ENCODE measurements at places on chromosomes 2 and 18. TPM values are rescaled to one million over a fixed set of nuclear protein-coding genes. Genes with fewer than 3 reads are reported as not detected.

- no peak for DNase-seq
These were observed 23.6 kb downstream of the CPO start for GRCh38 chr2:206962966-206963365.

DNA sequence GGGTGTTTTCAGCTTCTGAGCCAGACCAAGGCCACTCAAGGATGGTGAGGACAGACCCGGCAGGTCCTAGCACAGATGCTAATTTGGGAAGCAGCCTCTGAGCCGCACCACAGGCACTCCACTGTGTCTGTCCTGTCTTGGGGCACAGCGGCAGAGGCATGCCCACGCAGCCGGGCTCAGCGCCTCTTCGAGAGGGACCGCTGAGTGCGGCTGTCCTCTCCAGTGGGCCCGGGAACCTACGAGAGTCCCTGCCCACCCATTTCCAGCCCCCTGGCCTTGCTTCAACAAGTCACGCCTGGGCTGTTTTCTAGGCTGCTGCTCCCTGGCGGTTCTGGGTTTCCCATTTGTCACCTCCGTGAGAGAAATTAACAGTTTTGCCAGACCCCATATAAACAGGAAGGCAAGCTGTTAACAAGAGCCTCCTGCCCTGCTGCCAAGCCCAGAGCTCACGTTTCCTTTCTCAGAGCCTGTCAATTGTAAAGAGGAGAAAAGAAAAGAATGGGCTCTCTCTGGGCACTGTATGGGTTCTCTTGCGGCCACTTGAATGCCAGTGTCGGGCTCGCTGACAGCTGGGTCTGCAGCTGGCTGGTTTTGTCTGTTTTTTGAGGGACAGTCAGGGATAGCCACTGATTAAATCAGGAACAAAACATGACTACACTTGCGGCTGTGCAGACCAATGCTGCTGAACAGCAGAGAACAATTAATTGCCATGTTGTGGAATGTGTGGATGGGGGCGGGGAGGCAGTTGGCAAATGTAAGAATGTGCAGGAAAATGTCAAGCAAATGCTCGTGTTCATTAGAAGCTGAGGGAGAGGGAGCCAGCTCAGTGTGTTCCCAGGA lies 30.6 kb downstream of the TMEM17 start:
- DNase-seq = no peak

GRCh38 chr2:110219496-110220189 lies 7.3 kb upstream of the MTLN start:
- no peak for DNase-seq

DNA sequence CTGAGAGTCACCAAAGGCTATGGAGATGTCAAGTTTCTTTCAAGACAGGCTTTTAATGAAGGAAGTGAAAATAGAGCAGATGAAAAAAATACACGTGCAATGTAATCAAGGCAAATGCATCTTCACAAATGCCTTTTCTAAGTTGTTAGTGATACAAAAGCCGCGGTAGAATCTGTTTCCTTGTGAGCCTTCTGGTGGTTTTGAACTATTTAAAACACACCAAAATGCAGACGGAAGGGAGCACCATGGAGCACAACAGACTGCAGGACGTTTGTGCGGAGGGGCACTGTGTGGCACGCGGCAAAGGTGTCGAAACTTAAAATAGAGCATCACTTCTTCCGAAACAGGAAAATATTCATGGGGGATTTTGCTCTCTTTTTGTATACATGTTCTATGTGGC lies 65.0 kb upstream of the BOD1L2 start:
- DNase-seq = no peak

DNA sequence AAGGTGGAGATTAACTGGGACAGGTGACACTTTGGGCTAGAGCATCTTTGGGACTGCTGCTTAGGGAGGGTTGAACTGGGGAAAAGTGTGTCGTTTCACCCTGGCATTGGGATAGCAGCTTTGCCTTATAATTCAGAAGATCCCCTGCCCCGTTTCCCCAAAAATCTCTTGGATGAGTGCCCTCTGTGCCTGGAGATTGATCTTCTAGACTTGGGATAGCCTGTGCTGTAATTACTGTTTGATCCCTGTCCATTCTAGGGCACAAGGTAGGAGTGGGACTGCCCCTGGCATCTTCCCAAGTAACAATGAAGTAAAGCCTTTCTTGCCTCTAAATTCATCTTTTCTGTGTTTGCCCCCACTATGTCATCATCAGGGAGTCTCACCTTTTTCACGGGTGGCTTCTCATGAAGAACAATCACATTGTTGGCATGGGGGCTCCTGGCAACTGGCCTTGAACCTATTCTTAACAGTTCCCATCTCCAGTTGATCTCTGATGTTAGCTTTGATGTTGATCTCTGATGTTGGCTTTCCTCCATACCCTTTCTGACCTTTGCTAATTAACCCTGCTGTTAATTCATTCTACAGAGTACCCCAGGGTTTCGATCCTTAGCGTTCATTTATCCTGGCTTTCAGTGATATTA lies 21.6 kb downstream of the MTHFD2 start:
- DNase-seq = peak; percentile 41

DNA sequence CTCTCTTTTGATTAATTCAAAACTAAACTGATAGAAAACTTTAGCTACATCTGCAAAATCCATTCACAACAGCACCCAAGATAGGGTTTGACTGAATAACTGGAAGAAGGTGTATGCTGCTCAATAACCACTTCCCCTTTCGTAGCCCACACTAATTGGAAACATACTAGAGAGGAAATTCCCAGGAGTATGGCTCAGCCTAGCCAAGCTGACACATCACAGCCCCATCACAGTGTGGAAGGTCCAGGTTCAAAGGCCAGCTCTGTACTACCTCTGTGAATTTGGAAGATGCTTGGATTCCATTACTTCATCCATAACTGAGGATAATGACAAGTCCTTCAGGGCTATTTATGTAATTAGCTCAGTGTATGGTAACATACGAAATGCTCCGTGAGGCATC lies 185.4 kb downstream of the FBXO15 start:
- no peak for DNase-seq

DNA sequence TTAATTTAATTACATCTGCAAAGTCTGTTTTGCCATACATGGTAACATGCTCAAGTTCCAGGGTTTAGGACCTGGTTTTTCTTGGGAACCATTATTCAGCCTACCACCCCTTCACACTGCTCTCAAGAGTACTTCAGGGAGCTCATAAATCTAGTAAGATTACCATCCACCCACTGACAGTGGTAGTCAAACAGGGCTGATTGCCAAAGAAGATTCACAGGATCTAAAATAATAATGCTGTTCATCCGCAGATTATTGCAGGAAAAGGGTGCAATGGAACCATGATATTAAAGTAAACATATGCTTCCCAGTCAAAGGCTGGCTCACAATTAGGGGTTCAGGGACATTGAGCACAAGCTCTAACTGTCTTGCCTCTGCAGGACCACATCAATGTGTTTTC lies 148.0 kb upstream of the CYRIA start:
- no peak for DNase-seq

GRCh38 chr2:191321861-191322662 lies 76.9 kb downstream of the MYO1B start:
- DNase-seq = no peak

GRCh38 chr2:112162341-112162740 lies 24.2 kb downstream of the FBLN7 start:
- DNase-seq = no peak

- DNase-seq = no peak
These were observed 24.5 kb downstream of the SIGLEC15 start for GRCh38 chr18:45850021-45850420.

- DNase-seq = no peak
These were observed 80.8 kb downstream of the TGIF1 start for GRCh38 chr18:3530807-3531206.

GRCh38 chr2:239716536-239717318 lies 308.4 kb downstream of the NDUFA10 start:
- no peak for DNase-seq

- no peak for DNase-seq
These were observed 82.3 kb upstream of the RND3 start for GRCh38 chr2:150569761-150570160.

DNA sequence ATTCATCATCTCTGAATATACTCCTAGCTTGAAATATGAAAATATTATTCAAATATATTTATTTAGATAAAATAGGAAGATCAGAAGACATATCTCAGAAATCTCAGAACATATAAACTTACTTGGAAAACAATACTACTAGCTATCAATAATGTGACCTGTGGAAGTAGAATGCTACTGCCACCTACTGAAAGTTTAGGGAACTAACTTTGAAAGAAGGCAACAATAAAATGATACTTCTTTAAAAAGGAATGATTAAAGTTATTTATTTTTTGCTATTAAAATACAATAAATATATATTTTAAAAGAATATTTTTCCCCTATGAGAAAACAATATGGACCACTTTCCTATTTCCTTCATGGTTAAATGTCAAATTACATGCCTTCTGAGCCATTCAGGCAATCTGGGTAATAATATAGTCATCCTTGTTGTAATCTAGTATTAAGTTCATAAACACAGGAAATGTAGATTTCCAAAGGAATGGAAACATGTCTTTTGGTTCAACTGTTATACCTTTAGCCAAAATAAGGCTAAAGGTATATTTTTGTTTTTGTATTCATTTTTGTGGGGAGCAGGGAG lies 26.0 kb downstream of the ACADL start:
- DNase-seq = peak; percentile 31

DNA sequence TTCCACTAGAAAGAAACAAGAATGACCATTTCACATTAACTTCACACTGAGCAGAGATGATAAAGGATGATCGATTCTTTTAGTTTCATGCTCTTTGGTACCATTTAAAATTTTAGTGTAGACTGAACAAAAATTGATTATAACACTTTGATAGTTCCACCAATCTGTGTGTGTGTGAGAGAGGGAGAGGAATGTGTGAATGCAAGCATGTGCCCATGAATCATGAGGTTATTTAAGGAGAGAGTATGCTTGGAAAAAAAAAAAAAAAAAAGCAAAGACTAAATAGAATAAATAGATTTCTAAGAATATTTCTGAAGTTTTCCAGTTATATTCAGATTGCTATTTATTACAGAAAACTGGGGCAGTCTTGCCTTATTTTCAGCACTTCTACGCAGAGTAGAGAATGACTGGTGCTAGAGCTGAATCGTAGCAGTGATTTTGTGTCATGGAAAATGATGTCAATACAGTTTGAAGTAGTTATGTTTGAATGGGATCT lies 900.8 kb downstream of the SLC4A3 start:
- DNase-seq = no peak

ILKAP gene
- 28.8 TPM for total RNA-seq

MC5R gene
- total RNA-seq = not detected

RIT2 gene
- total RNA-seq = not detected

ATP8B1 gene
- total RNA-seq = 4.0 TPM

DUSP19 gene
- 1.9 TPM for total RNA-seq

All from HepG2 (cell line).